Endothelial cell of umbilical vein (primary cell): ENCODE measurements at places on chromosomes 3 and 15. TPM values are rescaled to one million over a fixed set of nuclear protein-coding genes. Genes with fewer than 3 reads are reported as not detected.

GRCh38 chr15:51346136-51346535, 4.7 kb downstream of the GLDN start:
- no peak for DNase-seq

- DNase-seq = no peak
Measured at GRCh38 chr3:115148142-115148790, 1.2 kb upstream of the ZBTB20 start.

DNA sequence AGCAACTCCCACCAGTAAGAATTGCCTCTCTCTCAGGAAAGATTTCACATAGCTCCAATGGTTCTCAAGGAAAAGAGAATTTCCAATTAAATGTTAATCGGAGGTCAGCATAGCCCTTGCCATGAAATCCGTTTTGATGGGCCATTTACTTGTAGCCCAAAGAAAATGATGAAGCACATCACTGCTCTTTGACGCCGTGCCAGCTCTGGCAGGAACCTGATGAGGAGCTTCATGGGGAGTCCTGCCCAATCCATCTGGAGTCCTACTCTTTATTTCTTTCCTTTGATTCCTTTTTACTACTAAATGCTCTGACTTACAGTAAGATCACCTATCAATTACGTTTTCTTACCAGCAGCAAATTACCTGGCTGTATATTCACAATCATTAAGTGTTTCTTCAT, 84.7 kb downstream of the FGF12 start:
- DNase-seq = no peak

- no peak for DNase-seq
Measured at GRCh38 chr3:62793946-62794345, 81.3 kb downstream of the CADPS start.

DNA sequence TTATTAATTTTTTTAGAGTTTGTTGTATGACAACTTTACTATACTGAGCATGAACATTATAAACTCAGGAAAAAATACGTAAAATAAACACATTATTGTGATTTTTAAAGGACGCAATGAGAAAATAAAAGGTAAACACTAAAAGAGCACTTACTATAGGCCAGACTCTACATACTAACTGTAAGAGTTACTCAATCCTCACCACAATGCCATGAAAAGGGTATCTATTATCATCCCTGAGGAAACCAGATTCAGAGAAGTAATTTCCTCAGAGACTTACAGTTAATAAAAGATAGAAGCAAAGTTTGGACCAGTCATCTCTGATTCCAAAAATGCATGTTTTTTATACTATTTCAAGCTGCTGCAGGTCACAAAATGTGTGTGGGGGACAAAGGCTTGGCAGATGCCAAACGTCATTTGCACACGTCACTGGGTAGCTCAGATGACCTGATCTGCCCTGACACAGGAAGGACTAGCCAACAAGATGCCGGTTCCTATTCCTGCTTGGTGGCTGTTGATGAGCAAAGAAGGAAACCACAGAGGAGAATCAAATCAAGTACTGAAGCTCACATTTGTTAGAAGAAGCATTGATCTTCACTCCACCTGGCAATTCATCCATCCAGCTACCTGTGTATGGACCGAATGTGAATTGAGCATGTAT, 42.3 kb downstream of the KLHL6 start:
- no peak for DNase-seq

GRCh38 chr3:78846718-78847117, 921.1 kb downstream of the ROBO1 start:
- peak; percentile 61 for DNase-seq

- no peak for DNase-seq
Measured at GRCh38 chr3:175421902-175422301, 562.8 kb downstream of the NAALADL2 start.

Gene GMPS
- polyA plus RNA-seq = 15.0 and 18.7 TPM in 2 replicates

Gene ARPIN
- 9.0 and 13.0 TPM in 2 replicates for polyA plus RNA-seq

Gene CLRN1
- polyA plus RNA-seq = not detected in 2 replicates

Gene IMPG2
- polyA plus RNA-seq = 0.30 and 0.39 TPM in 2 replicates

Gene TAGLN3
- not detected in 2 replicates for polyA plus RNA-seq

Gene UACA
- 167 and 219 TPM in 2 replicates for polyA plus RNA-seq

Gene IL17RC
- 18.7 and 22.3 TPM in 2 replicates for polyA plus RNA-seq

Gene NME9
- 0.08 TPM in 1 of 2 replicates, not detected in the other for polyA plus RNA-seq

Gene LZTFL1
- 9.7 and 26.1 TPM in 2 replicates for polyA plus RNA-seq

Gene DNAH12
- polyA plus RNA-seq = 0.06 and 0.10 TPM in 2 replicates

Gene SLC9A9
- polyA plus RNA-seq = 1.8 TPM in 2 replicates

Gene CYP1A2
- not detected in 2 replicates for polyA plus RNA-seq

Gene OR5K2
- not detected in 2 replicates for polyA plus RNA-seq

Gene FANCI
- 10.8 and 19.9 TPM in 2 replicates for polyA plus RNA-seq

Gene ALG3
- polyA plus RNA-seq = 99.9 and 102 TPM in 2 replicates

Gene ARHGAP31
- 20.1 and 25.5 TPM in 2 replicates for polyA plus RNA-seq
